Amniotic stem cell (primary cell): ENCODE measurements at places on chromosomes 4 and X.

- DNase-seq: no peak
Measured at GRCh38 chrX:125289920-125290319, 29.8 kb upstream of the TEX13C start.

DNA sequence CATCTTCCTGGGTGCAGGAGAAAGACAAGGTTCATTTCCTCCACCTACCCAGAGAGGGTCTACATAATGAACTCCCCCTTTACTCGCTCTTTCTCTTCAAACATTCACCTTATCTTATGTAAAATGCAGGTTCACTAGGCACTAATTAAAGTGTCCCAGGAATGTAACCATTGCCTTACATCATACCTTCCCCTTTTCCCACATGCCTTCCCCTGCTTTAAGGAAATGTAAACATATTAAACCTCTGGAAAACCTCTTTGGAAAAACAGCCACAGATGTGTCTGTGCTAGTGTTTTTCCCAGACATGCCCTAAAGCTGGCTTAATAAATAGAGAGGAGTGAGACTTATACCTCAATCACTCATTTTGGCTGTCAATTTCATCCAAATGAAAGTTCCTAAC lies 15.8 kb downstream of the TBC1D9 start:
- no peak for DNase-seq

DNA sequence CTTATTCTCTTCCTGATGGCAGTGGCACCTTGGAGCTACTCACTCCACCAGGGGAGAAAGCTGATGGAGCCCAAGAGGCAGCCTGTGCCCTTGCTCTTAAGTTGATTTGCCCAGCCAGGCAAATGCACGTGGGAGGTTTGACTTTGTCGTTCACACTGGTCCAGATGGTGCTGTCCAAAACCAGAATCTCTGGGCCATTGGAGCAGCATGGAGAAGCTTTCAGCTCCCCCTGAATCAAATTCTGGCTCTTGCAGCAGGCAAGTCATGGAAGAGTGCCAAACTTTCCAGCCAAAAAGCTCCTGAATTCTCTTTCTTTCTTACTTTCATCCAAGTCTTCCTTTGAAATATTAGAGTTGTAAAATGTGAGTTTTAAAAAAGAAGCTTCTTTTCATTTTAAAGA lies 970.4 kb downstream of the RPA4 start:
- DNase-seq: no peak

DNA sequence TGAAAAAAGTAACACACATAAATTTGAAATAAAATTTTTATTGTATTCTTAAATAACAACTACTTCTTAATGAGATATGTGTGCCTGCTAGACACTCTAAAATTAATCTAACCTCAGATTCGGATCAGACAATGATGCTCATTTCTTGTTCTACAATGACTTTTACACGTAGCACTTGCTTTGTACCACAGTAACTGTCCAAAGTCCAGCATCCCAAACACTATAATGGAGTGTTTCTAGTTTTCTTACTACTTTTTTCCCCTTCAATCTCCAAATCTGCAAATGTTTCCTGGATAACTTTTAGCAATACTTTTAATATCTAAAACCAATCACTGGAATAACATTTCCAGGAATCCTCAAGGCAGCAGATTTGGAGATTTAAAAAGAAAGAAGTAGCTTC lies 75.9 kb downstream of the ADGRA3 start:
- DNase-seq: no peak

DNA sequence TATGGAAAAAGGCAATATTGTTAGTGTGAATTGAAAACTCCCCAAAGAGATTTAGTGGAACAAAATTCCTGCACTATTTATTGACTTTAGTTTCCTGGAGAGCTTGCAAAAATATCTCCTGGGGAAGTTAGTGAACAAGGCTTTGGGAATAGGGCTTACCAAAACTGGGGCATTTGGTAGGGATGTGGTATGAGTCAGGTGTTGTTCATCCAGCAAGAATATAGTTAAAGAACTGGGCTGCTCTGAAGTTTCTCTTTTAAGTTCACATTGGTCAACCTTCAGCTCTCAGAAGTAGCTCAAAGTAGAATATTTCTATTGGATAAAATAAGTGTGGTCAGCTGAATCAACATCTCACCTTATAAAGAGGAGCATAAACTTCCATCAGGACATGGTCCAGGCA lies 185.0 kb downstream of the CPE start:
- DNase-seq: no peak

DNA sequence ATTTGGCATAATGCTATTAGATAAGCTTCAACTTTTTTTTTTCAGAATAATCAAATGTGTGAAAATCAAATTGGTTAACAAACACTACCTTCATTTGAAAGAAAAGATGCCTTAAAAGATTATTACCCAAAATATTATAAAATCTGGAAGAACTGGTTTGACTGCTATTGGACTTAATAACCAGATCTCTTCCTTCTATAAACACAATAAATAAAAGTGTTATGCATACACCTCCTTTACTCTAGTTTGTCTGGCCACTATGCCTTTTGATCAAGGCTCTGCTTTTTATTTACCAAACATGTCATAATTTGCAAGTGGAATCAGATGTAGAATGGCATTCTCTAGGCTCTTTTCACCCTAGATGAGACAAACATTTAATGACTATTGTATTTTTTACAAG lies 897.3 kb upstream of the EPHA5 start:
- DNase-seq: no peak

- DNase-seq: no peak
Measured at GRCh38 chr4:30828264-30828926, 108.2 kb downstream of the PCDH7 start.

DNA sequence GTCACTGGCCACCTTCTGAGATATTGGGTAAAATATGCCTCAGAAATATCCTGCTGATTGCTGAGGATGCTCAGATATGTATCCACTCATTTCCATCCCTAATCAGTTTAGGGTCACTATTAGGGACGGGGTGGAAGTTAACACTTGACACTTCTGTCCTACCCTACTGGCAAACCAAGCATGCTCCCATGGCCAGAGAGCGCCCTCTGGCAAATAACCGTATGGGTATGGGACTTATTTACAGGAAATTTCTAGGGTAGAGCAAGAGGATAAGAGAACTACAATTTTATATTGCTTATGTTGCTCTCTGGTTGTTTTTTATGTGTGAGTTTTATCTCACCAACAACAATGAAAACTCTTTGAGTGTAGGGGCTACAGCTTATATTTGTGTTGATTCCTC lies 86.8 kb upstream of the TSPAN7 start:
- DNase-seq: no peak

DNA sequence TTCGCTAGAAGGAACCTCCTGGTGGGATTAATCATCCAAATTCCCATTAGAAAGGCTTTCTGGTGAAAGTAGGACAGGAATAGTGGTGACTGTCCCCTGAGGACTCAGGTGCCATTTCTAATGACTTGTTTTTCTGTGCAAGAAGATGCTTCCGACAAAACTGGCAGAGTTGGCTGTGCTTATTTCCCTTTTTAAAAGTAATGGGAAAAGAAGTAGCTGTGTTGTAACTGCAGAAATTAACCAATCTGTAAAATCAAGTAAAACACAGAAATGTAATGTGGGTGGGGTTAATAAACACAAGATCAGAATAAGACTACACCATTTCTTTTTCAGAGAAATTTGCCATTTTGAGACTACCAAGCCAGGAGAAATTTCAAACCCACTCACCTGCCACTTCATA lies 55.0 kb upstream of the FAM9B start:
- DNase-seq: no peak

DNA sequence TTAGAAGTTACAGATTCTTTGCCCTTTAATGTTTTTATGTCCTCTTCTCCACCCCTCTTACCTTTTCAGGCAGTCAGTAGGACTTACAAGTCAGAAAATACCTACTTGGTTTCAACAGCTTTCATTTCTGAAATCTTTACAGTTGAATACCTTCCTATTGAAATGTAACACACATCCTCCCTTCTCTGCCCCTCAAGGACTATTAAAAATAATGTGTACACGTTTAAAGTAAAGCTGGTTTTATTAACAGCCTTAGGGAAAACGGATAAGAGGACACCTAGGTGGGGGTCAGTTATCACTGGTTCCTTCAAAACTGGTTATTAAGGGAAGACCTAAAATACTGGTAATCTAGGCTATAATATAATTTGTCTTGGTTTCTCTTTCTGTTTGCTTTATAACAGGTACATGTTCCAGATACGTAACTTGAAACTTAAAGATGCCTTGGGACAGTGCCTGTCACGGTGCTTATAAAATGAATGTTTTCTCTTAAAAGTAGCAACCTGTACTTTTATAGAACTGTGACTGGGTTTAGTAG lies 1.8 kb downstream of the CCSER1 start:
- DNase-seq: no peak

DNA sequence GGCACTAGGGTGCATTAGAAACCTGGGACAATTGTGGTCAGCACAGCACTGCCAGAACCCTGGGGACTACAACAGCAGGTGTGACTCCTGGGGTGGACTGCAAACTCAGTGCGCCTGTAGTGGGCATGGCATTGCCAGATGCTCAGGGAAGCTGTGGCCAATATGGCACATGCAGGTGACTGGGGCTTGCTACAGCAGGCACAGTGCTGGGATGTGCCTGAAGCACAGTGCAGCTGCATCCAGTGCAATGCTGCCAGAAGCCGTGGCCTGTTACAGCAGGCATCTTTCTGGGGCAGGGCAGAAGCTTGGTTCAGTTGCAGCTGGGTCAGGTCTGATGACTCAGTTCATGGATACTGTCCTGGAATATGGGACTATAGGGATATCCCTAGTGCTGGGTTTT lies 445.8 kb downstream of the CCSER1 start:
- no peak for DNase-seq

DNA sequence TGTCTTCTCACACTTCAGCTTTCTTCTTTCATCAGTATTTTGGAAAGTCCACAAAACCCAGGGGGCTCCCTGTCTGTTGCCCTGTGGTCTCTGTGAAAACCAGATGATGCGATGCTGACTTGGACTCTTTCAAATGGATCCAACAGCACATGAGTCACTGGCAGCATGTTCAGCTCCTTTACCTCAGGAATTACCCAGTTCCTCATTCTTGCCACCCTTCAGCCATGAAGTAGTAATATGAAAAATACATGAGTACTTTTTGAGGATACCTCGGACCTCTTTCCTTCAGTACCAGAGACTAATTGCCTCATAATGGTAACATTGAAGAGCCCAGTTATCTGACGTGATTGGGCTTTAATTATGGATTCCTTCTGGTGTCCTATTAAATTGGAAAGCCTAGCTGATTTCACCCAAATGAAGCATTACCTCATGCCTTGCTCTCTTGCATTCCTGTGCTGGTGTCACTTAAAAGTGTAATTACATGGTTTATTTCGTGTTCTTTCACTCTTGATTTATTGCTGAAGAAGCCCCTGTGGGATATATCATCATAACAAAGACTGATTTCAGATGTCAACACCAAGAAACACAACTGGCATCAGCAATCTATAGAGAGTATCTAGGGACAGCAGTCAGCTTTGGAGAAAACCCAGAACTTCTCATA lies 63.4 kb downstream of the NFKB1 start:
- DNase-seq: no peak

DNA sequence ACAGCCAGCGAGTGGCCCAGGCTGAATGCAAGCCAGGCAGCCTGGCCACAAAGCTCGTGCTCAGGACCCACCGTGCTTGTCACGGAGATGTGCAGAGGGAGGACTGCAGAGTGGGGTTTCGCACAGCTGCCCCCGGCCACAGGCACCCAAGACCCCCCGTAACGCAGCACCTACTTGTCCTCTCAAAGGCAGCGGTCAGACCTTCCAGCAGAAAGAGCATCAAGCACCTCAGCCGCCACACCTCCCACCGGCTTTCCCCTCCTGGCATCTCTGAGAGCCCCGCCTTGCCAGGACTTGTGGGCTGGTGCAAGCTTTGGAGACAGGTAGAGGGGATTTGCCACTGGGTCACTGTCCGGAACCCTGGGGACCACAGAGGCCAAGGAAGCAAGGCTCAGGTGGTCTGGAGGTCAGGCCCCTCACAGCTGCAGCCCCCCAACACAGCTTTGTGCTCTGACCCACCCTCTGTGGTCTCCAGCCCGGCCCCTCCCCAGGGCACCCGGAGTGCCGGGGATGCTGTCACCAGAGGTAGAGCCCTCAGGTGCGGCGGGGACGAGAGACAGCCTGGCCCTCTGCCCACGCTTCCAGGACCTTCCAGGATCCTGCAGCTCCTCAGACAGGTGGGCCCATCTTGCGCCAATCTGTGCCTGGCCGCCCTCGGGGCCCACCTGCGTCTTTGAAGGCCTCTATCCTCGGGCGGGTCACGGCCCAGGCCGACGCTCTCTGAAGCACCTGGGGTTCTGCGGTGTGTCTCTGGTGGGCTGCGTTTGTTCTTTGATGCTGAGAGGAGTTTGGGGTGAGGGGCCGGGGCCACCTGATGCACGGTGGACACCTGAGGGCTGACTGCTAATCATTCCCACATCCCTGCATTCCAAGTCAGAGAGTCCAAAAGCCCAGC lies 34.4 kb upstream of the HMX1 start:
- DNase-seq: no peak

DNA sequence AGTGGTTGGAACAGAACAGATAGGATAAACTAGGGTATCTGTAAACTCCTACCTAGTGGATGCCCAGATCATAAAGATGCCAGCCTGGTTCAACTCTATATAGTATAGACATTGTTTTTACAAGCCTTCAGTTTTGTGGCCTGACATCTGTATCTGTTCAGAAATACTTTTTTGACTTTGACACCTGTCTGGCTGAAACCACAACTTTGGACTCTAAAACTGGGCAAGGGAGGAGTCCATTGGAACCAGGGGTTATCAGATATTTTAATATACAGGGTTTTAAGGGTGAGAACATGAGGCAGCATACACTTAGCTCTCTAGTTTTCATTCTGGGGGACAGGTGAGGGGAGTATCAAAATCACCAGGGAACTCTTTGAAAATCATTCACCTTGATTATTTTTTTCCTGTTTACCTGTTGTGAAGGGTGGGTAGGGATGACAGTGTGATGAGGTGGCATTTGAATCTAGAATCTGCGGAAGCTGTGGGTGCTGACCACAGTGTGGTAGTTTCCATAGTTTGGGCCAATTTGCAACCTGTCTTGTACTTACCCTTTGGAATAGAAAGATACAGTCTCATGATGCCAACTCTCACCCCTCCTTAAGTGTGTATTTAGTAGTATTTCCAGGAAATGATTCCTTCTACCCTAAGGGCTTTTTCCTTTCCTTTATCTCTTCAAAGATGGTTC lies 20.6 kb downstream of the GAB1 start:
- no peak for DNase-seq

DNA sequence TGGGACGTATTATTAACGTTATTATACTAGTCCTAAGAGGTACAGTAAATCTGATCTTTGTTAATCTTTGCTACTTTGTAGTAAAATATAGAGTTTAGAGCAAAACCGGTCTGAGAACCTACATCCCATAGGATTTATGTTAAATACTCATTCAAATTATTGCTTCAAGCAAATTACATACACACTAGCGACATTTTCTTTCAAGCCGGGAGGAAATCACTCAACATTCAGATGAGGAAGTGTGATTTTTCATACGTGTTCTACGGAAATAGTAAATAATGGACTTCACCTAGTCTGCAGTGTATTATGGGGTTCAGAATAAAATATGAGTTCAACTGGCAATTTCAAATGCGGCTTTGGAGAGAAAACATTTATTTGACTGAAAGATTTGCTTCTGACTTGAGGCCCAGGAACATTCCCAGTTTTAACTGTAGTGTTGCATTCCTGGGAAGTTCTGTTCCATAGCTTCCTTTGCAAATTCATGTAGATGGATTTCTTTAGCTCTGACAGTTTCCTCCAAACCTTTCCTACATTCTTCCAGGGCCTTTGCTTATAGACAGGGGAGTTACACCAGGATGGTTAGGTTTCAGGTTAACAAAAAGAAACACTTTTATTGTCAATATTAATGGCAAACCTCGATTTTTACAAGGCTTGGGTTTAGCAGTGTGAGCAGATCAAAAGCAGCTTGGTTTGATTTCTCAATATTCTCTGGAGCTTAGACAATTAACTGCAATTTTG lies 5.3 kb upstream of the HAND2 start:
- no peak for DNase-seq
